ENCODE measurements at places on chromosomes 7 and 10.

DNA sequence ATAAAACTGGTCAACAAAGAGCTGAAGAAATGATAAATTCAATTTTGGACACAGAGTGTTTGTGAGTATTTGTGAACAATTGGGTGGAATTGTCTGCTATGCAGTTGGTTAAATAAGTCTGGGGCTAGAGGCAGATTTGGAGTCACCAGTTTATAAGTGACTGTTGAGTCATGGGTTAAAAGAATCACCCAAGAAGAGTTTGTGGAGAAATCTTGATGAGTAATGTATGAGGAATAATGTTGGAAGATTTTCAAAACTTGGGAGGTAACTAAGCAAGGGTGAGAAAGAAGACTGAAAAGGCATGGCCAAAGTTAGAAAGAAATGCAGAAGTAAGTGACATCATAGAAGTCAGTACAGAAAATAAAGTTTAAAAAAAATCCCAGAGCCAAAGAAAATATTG, 750.7 kb downstream of the MAGI2 start:
- no peak overlapping the region for H3K4me3 ChIP-seq
- no peak overlapping the region for H3K27ac ChIP-seq
- no peak for DNase-seq
- no peaks in the 10 kb centered on the region for H3K4me1 ChIP-seq
- H3K27me3 ChIP-seq: no peaks in the 10 kb centered on the region
- no peaks in the 10 kb centered on the region for H3K36me3 ChIP-seq

- H3K27ac ChIP-seq: no peak overlapping the region
- no peak for DNase-seq
- no peak overlapping the region for H3K4me3 ChIP-seq
- no peaks in the 10 kb centered on the region for H3K36me3 ChIP-seq
- H3K27me3 ChIP-seq: no peaks in the 10 kb centered on the region
Observed at GRCh38 chr7:117997862-117998825, 124.9 kb upstream of the CTTNBP2 start.

DNA sequence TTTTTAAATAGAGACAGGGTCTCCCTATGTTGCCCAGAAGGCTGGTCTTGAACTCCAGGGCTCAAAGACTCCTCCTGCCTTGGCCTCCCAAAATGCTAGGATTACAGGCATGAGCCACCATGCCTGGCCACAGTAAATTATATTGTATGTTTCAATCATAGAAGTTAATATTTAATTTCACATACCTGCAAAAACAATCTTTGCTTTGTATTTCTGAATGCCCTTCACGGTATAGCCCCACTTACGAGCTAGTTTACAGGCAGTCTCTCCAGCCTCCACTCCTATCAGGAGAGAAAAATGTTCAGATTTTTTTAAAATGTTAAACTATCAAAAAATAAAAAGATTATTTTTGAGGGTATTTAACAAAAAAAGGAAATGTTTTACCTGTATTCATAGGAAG, 10.4 kb downstream of the OAT start:
- H3K4me1 ChIP-seq: peaks cover 7% of the 10 kb centered on the region
- DNase-seq: no peak
- H3K27ac ChIP-seq: no peak overlapping the region
- H3K4me3 ChIP-seq: no peak overlapping the region

DNA sequence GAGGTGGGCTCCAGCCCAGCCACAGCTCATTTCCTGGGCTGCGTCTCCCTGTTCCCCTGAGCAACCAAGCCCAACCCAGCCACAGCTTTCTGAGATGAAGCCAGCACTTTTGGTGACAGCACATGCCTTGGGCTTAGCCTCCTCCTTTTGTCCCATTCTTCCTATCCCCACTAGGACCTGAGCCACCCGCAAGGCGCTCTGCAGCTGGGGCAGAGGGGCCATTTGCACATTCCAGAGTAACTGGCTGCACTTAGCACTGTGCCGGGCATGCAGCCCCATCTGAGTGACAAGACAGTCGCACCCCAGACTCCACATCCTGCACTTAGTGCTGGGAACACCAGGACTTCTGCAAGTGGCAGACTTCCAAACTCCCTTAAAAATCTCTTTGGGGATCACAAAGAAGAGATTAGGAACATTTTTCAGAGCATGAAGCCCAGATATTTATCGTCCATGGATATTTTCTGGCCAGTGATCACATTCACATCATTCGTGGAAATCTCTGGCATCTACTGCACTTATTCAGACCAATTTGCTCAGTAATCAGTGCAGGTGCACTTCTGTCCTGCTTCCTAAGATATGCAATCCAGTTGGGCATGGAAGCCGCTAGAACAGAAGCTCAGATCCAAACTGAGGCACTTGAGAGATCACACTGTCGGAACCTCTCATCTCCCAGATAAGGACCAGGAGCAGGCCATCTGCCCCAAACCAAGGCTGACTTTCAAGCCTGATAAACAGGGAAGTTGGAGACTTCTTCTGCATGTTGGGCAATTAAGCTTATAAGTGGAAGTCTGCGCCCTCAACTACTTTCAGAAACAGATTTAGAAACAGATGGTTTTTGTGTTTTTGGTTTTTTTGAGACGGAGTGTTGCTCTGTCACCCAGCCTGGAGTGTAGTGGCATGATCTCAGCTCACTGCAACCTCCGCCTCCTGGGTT, 26.4 kb downstream of the CHST15 start:
- no peak for DNase-seq
- H3K4me3 ChIP-seq: no peak overlapping the region
- no peak overlapping the region for H3K27ac ChIP-seq
- H3K36me3 ChIP-seq: no peaks in the 10 kb centered on the region
- H3K27me3 ChIP-seq: no peaks in the 10 kb centered on the region

Measured in breast epithelium (tissue), 4 donors.